ENCODE measurements at places on chromosomes 2 and 18.
A peak's percentile ranks its signal among the peaks of the same experiment; 100 is the strongest.

GRCh38 chr2:18526429-18526828, 34.0 kb downstream of the RDH14 start:
- DNase-seq = no peak

DNA sequence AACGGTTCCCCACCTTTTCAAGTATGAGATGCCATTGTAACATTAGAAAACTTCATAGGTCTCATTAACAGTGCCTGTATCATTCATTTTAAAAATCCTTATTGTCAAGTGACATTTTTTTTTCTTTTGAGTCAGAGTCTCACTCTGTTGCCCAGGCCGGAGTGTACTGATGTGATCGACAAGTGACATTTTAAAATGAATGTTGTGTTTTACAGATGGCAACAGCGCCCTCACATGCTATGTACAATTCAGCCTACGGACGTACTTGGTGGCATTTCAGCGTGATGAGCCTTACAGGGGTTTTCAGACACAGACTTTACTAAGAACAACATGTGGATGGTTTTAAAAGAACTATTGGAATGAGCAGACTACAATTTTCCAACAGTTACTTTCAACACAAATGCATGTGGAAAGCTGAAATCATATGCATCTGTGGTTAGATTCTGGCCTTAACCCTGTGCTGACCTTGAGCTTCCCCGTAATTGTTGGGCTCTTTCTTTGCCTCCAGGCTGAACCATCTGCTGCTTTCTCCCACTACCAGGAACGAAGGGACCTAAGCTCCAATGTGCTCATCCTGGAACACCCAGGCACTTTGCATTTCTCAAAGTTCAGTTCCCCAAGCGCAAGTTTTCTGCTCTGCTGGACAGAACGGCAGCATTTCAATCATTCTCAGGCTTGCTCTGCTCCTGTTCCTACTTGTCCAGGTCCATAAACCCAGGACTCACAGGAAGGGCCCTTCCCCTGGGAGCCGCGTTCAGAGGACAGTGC, 119.9 kb upstream of the NDUFV2 start:
- DNase-seq = peak; percentile 85

DNA sequence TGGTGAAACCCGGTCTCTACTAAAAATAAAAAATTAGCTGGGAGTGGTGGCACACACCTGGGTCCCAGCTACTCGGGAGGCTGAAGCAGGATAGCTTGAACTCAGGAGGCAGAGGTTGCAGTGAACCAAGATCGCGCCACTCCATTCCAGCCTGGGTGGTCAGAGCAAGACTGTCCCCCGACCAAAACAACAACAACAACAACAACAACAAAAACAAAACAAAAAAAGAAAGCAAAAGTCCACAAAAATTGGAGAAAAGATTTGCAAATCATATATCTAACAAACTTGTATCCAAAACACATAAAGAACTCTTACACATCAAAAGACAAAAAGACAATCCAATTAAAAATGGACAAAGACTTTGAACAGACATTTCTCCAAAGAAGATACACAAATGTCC, 10.4 kb downstream of the PPM1G start:
- DNase-seq = no peak

GRCh38 chr2:159267921-159268320, 18.6 kb downstream of the WDSUB1 start:
- DNase-seq = peak; percentile 9

DNA sequence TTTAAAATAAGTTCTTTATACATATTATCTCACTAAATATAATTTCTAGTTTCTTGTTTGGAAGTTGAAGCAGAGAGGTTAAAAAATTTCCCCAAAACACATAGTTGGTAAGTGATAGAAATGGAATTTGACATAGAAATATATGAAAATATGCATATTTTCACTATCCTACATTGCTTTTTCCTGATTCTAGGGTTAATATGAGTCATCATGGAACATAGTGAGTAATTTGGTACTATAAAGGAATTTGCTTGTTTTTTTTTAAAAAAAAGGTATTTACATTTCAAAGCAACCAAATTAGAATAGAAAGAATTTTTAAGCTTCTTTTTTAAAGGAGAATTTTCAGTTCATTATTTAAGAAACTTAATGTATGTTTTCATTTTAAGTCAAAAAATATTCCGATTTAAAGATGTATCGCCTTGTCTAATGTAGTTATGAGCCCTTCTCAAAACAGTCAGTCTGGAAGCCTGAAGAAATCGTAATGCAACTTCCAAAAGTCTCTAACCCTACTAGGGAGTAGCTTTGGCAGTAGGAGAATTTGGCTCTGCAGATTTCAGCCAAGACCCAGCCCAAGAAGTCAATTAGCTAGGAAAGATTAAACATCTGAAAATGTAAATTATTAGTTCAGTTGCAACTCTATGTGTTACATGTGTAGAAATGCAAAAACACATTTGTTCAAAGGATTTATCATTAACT, 147.3 kb downstream of the RDH14 start:
- peak; percentile 72 for DNase-seq

GRCh38 chr2:71063216-71063615, 5.2 kb upstream of the NAGK start:
- DNase-seq = no peak

GRCh38 chr2:128456281-128456680, 137.6 kb upstream of the HS6ST1 start:
- no peak for DNase-seq

GRCh38 chr18:53165770-53166169, 825.8 kb downstream of the DCC start:
- no peak for DNase-seq

DNA sequence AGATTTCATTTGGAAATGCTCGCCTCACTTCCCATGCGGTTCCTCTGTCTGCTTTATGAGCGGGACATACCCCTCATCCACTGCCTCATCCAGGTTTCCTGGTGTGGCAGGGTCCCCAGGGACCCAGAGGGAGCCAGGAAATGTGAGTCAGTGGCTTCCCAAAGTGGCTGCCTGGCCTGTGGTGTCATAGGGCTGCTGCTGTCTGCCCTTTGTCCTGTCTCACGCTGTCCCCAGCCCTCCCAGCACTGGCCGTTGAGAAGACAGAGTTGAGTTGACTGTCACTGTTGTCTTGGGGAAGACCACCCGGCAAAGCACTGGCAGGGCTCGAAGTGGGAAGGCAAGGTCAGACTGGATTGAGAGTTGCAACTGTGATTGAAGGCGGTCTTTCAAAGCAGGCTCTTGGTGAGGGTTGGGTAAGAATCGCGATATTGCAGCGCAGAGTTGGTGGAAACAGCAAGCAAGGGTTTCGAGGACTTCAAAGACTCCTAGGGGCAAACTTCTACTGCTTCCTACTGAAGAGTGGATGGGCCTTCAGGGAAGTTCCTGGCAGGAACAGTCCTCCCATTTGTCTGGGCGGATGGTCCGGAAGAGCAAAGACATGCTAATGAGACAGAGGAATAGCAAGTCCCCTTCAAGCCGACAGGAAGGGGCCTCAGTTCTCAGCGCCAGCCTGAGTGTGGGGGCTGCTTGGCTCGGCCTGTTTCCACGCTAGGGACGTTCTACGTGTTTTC, 33.9 kb downstream of the RAB31 start:
- DNase-seq = peak; percentile 83

GRCh38 chr2:59383473-59383872, 1142.3 kb upstream of the FANCL start:
- DNase-seq = no peak

GRCh38 chr2:121998751-121999150, 243.3 kb downstream of the TSN start:
- DNase-seq = no peak

DNA sequence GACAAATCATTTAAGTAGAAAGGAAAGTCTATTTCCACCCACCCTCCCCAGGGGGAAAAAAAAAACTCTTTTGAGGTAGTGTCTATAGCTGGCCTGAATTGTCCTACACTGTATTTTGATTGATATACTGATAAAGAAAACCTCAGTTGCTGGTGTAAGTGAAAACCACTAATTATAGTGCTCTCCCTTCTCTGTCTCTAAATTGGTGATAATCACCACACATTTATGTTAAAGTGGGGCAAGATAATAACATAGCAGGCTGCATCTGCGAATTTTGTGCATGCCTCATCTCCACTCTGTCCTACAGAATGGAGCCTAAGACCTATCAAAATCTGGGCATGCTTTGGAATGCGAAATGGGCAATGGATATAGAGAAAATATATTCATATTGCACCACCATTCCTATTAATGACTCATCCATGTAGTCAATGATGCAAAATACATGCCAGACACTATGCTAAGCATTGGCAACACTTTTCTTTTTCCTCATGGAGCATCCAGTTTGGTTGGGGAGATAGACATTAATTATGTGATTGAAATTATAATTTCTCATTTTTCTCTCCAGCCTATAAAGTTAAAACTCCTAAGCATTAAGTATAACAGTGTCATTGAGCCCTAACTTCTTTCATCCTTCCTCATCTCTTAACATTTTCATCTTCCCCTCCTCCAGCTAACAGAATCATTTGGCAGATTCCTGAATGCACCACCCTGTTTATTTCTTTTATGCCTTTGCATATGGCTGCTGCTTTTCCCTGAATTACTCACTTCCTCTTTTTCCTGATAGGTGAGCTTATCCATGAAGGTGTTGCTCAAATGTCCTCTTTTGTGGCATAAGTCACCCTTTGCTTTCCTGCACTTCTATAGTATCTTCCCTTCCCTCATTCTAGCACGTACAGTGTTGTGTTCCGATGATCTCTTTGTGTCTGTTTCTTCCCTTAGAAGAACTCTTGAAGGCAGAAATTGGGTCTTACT, 58.2 kb downstream of the SLC9A2 start:
- no peak for DNase-seq

DNA sequence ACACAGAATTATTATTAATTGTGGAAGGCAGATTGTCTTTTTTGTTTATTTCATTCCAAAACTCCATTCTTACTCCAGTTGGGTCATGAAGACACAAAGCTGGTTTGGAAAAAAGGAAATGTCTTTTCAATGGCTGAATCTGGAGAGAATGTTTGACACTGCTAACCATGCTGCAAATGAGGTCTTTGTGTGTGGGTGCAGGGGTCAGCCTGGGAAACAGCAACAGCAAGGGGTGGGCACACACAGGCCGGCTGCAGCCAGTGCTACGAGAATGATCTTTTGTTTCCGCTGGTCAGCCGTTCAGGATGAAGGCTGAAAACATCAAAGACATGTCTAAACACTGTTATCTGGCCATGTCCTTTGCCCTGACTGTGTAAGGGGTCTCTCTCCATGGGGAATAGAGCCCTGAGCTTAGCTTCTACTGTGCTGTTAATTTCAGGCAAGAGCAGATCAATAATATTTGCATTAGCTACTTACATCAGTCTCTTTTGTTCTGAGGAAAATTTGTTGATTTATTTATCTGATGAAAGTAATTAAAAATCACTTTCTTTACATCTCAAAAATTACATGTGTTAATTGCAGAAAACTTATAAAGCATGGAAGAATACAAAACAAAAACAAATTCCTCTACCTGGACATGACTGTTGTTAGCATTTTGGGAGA, 33.3 kb upstream of the E2F6 start:
- DNase-seq = no peak

- DNase-seq = no peak
These were observed 8.8 kb upstream of the GFPT1 start for GRCh38 chr2:69395866-69396265.

DNA sequence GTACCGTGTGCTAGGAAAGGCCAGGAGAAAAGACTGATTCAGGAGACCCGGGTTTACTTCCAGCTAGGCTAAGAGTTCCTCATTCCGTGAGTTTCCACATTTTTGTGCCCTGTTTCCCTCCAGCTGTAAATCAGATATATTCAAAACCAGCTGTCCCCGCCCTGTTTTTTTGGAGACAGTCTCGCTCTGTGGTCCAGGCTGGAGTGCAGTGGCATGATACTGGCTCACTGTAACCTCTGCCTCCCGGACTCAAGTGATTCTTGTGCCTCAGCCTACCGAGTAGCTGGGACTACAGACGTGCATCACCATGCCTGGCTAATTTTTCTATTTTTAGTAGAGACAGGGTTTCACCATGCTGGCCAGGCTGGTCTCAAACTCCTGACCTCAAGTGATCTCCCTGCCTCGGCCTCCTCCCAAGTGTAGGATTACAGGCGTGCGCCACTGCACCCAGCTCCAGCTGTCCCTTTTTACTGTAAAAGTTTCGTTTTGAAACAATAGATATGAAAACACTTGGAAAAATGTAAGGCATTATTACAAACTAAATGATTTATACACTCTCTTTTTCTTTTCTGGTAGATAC, 112.8 kb upstream of the SEC11C start:
- DNase-seq = no peak

DNA sequence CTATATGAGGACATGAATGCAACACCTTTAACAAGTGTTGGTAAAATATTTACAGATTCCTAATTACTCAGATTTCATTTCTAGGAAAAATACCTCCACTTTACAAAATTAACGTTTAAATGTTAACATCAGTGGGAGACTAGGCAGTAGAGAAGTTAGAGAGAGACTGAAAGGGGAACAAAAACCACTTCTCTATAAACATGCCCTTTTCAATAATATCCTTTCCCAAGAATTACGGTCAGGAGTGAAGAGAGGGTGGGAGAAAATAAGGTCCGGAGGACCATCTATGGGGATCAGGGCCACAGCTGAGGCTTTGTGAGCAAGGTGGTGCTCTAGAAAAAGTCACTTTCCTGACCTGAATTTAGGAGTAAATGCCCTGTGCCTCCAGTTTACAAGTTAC, 65.3 kb upstream of the WIPF1 start:
- DNase-seq = no peak

DNA sequence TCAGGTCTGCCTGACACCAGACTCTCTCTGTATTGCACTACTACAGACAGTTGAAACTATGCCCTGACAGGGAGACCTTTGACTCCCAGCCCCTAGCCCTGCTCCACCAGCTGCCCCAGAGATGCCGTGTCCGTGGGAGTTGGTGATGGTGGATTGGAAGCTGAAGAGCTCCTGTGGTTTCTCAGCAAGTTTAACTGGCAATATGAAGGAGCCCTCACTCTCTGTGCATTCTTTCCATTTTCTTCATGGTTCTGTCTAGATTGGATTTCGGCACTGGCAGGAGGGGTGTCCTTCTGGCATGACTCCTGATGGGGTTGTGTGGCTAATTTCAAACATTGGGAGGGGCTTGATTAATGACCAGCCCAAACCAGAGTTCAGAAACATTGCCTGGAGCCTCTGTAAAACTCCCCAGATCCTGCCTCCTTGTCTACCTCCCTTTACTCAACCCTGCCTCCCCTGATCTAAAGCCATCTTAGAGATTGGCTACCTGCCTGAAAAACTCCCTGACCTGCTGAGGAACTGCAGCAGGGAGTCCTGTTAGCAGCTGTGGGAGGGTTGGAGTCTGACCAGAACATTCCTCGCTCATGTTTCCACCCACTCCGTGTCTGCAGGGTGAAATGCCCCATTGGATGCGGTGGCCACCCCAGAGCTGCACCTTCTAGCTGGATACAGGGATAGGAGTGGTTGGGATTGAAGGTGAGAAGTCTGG, 206.9 kb upstream of the SPRED2 start:
- peak; percentile 45 for DNase-seq

GRCh38 chr2:138486363-138487198, 15.0 kb upstream of the SPOPL start:
- DNase-seq = no peak

- DNase-seq = peak; percentile 36
These were observed 193.0 kb downstream of the RAB3GAP1 start for GRCh38 chr2:135245071-135245470.

- DNase-seq = peak; percentile 92
These were observed 1.2 kb downstream of the SP3 start for GRCh38 chr2:173963817-173964564.

GRCh38 chr2:17835516-17835915, 19.3 kb downstream of the MSGN1 start:
- DNase-seq = no peak

GRCh38 chr18:22930089-22930713, 2.9 kb upstream of the RBBP8 start:
- peak; percentile 61 for DNase-seq

Data from fibroblast of skin of right biceps (primary cell).